ENCODE measurements at places on chromosomes 6 and 20. TPM values are rescaled to one million over a fixed set of nuclear protein-coding genes. Genes with fewer than 3 reads are reported as not detected.

Gene PLAGL2
- 40.4 TPM for total RNA-seq

DNA sequence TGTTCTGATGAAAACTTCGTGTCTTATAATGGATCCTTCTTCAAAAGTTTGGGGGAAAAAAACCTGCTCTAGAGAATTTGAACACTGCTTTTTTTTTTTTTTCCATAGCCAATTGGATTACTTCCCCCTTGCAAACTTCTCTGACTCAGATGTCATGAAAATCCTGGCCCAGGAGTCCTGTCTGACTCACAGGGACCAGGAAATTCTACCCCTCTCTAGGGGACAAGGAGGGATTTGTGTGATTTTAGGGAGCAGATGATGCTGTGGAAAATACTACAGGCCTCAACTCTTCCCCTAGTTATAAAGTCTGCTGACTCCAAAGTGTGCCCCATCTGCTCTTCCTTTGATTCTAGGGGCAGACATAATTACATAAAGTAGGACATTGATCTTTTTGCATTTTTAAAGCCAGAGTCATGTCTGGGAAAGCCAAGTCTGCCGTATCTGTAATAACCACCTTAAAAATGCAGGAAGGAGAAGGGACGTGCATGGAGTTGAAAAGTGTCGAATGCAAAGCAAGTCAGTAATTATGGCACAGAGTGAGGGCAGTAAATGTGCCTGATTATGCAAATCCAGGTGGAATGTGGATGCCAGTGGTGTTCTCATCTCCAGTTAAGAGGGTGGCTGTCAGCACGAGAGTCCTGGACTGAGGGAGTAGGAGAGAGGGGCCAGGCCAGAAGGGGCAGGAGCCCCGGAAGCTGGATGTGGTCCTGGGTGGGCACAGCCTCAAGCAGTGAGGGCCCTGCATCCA lies 144.3 kb upstream of the SULF2 start:
- peaks cover 20% of the 10 kb centered on the region for H3K27me3 ChIP-seq
- H3K27ac ChIP-seq = no peak overlapping the region

DNA sequence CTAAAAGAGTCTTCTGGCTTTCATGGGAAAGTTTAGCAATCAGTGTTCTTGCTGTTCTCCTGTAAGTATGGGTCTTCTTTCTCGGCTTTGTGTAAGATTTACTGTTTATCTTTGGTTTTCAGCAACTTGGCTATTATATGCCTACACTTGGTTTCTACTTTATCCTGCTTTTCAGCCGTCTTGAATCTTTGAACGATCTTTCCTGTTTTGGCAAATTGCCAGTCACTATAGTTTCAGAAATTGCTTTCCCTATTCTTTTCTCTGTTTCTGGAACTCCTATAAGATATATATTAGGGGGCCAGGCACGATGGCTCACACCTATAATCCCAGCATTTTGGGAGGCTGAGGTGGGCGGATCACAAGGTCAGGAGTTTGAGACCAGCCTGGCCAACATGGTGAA lies 14.6 kb upstream of the SRPK1 start:
- no peak overlapping the region for H3K27ac ChIP-seq
- no peak overlapping the region for H3K4me3 ChIP-seq
- no peak for DNase-seq

Gene TCF15
- total RNA-seq = 0.24 TPM

Gene LY6G5C
- 3.9 TPM for total RNA-seq

- H3K4me3 ChIP-seq = peak overlapping the region; percentile 63
- no peaks in the 10 kb centered on the region for H3K27me3 ChIP-seq
- peaks cover 12% of the 10 kb centered on the region for H3K4me1 ChIP-seq
Measured at GRCh38 chr6:27894839-27895762, 17.1 kb downstream of the OR2B2 start.

Gene WFDC12
- total RNA-seq = not detected

- no peak overlapping the region for H3K27ac ChIP-seq
- H3K4me3 ChIP-seq = no peak overlapping the region
- H3K36me3 ChIP-seq = peaks cover 7% of the 10 kb centered on the region
- no peaks in the 10 kb centered on the region for H3K27me3 ChIP-seq
Measured at GRCh38 chr6:112065426-112065986, 11.6 kb downstream of the CCN6 start.

Gene SIRPB1
- not detected for total RNA-seq

DNA sequence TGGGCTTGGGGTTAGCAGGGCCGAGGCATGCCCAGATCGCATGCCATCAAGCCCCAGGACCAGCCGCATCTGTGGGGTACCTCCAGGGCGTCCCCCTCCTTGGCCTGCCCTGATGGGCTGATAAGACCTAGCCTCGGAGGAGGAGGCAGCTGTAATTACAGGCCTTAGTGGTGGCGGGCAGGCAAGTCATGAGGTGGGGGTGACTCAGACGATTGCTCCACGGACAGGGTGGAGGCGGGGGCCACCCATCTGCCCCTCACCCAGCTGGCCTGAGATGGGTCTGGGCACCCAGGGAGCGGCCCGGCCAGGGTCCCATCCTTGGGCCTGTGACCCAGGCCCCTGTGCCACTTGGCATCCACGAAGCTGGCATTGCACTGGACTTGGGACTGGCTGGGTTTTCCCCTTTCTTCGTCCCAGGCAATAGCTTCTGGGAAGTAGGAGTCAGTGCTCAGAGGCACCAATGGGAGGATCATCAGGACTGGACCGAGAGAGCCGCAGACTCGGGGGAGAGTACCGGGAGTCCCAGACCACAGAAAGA lies 57.5 kb downstream of the CEBPB start:
- no peak for DNase-seq
- no peaks in the 10 kb centered on the region for H3K36me3 ChIP-seq
- no peak overlapping the region for H3K4me3 ChIP-seq
- no peaks in the 10 kb centered on the region for H3K4me1 ChIP-seq

DNA sequence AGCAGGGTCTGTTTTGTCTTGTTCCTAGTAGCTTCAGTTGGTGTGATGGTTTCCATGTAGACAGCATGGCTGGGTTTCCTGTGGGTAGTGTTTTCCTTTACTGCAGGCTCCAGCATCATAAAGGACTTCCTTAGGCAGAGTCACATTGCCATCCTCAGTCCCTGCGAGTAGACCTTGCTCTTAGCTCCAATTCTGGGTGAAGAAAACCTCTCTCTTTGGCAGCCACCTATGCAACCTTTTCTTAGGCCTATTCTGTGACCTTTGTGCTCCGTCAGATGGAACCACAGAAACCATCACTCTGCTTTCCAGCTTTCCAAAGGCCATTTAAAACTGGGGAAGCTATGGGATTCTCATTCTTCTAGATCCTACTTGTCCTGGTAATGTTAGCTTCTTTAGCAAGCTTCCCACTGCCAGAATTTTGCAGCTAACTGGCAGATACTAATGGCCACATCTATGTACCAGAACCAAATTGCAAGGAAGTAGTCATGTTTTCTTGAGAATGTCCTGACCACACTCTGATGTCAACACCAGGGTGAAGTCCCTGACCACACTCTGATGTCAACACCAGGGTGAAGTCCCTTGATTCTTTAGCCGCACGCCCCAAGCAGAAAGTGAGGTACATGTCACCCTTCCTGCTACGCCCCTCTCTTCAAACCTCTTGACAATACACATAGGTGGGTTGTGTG lies 646.6 kb upstream of the HS3ST5 start:
- no peaks in the 10 kb centered on the region for H3K4me1 ChIP-seq
- H3K27me3 ChIP-seq = no peaks in the 10 kb centered on the region
- DNase-seq = no peak
- H3K27ac ChIP-seq = no peak overlapping the region
- no peaks in the 10 kb centered on the region for H3K36me3 ChIP-seq

- no peak overlapping the region for H3K27ac ChIP-seq
- peak overlapping the region; percentile 63 for H3K4me3 ChIP-seq
- H3K4me1 ChIP-seq = no peaks in the 10 kb centered on the region
Measured at GRCh38 chr6:150600010-150600300, 270 bp downstream of the PLEKHG1 start.

GRCh38 chr6:22008248-22008836 lies 288.5 kb downstream of the PRL start:
- no peak for DNase-seq
- no peaks in the 10 kb centered on the region for H3K4me1 ChIP-seq
- H3K4me3 ChIP-seq = no peak overlapping the region
- no peaks in the 10 kb centered on the region for H3K27me3 ChIP-seq

GRCh38 chr6:40417031-40417430 lies 170.1 kb downstream of the LRFN2 start:
- H3K4me3 ChIP-seq = no peak overlapping the region
- H3K4me1 ChIP-seq = peaks cover 8% of the 10 kb centered on the region
- no peaks in the 10 kb centered on the region for H3K36me3 ChIP-seq
- H3K27me3 ChIP-seq = no peaks in the 10 kb centered on the region
- DNase-seq = no peak
- H3K27ac ChIP-seq = no peak overlapping the region

- H3K4me1 ChIP-seq = no peaks in the 10 kb centered on the region
- H3K4me3 ChIP-seq = no peak overlapping the region
- no peaks in the 10 kb centered on the region for H3K36me3 ChIP-seq
Measured at GRCh38 chr6:149079456-149079855, 238.1 kb upstream of the TAB2 start.

DNA sequence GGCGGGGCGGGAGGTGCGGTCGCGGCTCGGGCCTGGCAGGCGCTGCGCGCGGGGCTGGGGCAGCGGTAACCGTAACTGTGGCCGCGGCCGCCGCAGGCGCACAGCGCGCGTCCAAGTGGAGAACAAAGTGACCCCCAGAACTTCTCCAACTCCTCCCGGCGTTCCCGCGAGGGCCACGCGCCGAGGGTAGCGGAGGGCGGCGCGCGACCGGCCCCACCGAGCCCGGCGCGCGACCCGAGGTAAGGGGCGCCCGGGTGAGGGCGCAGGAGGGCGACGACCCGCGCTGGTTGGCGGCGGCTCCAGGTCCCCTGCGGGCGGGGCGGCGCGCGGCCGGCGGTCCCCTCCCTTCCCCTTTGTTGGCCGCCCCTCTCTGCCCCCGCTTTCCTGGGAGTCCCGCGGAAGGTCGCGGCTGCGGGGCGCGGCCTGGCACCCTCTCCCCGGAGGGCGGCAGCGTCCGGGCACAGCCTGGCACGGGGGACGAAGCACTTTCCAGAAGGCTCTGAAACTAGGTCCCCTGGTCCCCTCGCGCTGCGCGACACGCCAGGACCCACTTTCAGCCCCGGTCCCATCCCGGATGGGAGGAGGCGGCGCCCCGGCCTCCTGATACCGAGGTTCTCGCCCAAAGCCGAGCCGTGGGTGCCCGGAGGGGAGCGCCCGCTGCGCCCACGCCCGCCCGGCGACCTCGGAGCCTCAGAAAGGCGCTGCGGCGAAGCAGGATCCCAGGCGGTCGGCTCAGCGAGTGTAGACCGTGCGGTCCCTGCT lies at the start of gene TIAM2:
Gene TIAM2, plus strand, starts transcription at position 62 of the 762 bp plus-strand sequence. CDS start 133,909 bp downstream, outside the sequence.
- H3K36me3 ChIP-seq = no peaks in the 10 kb centered on the region
- H3K4me1 ChIP-seq = peaks cover 10% of the 10 kb centered on the region
- peak within 1 kb of the TSS; percentile 69 for H3K4me3 ChIP-seq
- H3K27me3 ChIP-seq = peaks cover 8% of the 10 kb centered on the region
- H3K27ac ChIP-seq = no peak within 1 kb of the TSS

DNA sequence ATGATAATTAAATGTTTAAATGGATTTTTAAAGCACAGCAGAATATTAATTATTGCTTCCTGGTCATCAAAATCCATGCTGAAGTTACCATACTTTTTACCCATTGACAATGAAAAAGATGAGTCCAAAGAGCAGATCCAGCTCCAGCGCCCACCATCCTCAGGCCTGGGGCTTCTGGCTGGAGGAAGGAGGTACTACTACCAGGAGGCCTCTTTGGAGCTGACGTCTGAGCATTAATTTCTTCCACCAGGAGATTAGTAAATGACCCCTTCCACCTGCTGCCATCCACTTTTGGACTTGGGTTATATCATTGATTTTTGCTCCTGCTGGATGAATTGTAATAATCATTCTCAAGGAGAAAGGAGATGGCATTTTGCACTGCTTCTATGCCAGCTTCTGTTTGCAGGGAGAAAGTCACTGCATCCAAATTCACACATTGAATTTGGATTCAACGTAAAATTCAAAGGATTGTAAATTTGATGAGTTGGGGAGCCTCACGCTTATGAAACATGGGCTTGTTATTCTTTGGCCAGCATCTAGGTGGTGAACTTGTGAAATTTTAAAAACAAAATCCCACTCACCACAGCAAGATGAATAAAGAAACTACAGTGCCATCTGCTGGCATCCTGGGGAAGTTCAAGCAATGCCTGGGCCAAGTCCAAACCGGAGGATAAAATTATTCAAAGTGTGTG lies 121.8 kb downstream of the SASH1 start:
- H3K4me3 ChIP-seq = no peak overlapping the region
- no peaks in the 10 kb centered on the region for H3K4me1 ChIP-seq
- H3K27me3 ChIP-seq = no peaks in the 10 kb centered on the region
- H3K27ac ChIP-seq = no peak overlapping the region
- DNase-seq = peak; percentile 80

DNA sequence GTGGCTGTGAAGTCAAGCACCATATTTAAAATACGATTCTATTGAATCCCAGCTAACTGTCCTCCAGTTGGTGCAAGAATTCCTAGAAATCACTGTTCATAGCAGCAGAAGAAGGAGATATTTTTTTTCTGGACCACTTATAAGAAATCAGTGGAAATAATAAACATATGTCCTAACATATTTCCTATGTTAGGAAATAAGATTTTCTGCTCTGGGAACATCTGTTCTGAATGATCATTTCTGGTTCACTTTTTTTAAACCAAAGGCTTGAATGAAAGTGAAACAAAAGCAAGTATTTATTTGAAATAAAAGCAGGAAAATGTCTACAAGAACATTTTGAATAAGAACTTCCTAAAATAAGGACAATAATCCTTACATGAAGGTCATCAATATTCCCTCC lies 138.9 kb upstream of the RALGAPA2 start:
- H3K36me3 ChIP-seq = no peaks in the 10 kb centered on the region
- DNase-seq = no peak
- H3K4me1 ChIP-seq = no peaks in the 10 kb centered on the region
- H3K4me3 ChIP-seq = no peak overlapping the region
- H3K27ac ChIP-seq = no peak overlapping the region

DNA sequence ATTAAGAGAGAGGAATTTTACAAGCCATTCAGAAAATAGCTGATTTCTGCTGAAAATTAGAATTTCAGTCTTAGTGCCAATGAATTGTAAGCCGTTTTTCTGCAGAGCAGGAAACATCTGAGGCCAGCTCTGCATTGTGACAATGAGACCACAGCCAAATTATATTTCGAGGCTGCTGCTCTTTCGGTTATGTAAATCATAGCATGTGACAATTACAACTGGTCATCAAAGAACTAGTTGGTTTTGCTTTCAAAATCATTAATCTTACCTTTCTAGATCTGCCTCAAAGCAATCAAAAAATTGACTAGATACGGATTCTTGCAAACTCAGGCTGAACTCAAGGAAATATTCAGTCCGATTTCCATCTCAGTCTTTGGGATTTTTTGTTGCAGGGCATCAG lies 33.4 kb upstream of the INSM1 start:
- H3K4me1 ChIP-seq = no peaks in the 10 kb centered on the region
- no peaks in the 10 kb centered on the region for H3K36me3 ChIP-seq
- no peaks in the 10 kb centered on the region for H3K27me3 ChIP-seq
- H3K4me3 ChIP-seq = no peak overlapping the region

- no peaks in the 10 kb centered on the region for H3K27me3 ChIP-seq
- H3K4me1 ChIP-seq = peaks cover 7% of the 10 kb centered on the region
Measured at GRCh38 chr20:50290808-50291207, 100.2 kb downstream of the CEBPB start.

GRCh38 chr6:137729866-137730629 lies 137.0 kb upstream of the TNFAIP3 start:
- H3K27ac ChIP-seq = no peak overlapping the region
- H3K4me1 ChIP-seq = no peaks in the 10 kb centered on the region
- no peaks in the 10 kb centered on the region for H3K36me3 ChIP-seq
- H3K4me3 ChIP-seq = no peak overlapping the region
- peaks cover 3% of the 10 kb centered on the region for H3K27me3 ChIP-seq

Gene GTSF1L
- total RNA-seq = not detected

- peak overlapping the region; percentile 22 for H3K27ac ChIP-seq
- peaks cover 7% of the 10 kb centered on the region for H3K4me1 ChIP-seq
- H3K27me3 ChIP-seq = no peaks in the 10 kb centered on the region
- no peak for DNase-seq
- H3K4me3 ChIP-seq = no peak overlapping the region
Measured at GRCh38 chr6:88561954-88562315, 395.8 kb upstream of the CNR1 start.

Data from A673 (cell line).